ENCODE measurements at places on chromosomes 13 and 19.

- peak; percentile 15 for DNase-seq
These were observed 324 bp upstream of the FBXO17 start for GRCh38 chr19:38975861-38976271.

GRCh38 chr19:5182751-5183150 is 157.9 kb downstream of the PTPRS start:
- DNase-seq, result no peak

GRCh38 chr13:110600261-110600819 is 15.0 kb upstream of the NAXD start:
- DNase-seq, result no peak

DNA sequence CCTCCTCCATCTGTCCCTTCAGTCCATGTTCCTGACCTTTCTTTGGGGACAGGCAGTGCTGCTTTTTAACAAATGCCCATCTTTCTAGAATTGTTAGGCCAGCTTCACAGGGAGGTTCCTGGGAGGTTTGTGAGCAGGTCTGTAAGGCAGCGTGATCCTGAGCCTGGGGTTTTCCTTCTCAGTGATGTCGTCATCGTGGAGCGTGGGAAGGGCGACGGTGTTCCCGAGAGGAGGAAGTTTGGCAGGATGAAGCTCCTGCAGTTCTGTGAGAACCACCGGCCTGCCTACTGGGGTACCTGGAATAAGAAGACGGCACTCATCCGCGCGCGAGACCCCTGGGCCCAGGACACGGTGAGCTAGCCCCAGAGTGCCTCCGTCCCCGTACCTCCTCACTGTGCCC is 26.8 kb downstream of the CHAF1A start:
- DNase-seq, result no peak

GRCh38 chr19:7554565-7554964 is 19.0 kb downstream of the PNPLA6 start:
- DNase-seq, result no peak

GRCh38 chr19:45772130-45772840 is 3.2 kb upstream of the SIX5 start:
- no peak for DNase-seq

- DNase-seq, result no peak
These were observed 367 bp downstream of the MFSD12 start for GRCh38 chr19:3556978-3557460.

GRCh38 chr13:48630773-48631172 is 23.0 kb upstream of the CYSLTR2 start:
- DNase-seq, result no peak

DNA sequence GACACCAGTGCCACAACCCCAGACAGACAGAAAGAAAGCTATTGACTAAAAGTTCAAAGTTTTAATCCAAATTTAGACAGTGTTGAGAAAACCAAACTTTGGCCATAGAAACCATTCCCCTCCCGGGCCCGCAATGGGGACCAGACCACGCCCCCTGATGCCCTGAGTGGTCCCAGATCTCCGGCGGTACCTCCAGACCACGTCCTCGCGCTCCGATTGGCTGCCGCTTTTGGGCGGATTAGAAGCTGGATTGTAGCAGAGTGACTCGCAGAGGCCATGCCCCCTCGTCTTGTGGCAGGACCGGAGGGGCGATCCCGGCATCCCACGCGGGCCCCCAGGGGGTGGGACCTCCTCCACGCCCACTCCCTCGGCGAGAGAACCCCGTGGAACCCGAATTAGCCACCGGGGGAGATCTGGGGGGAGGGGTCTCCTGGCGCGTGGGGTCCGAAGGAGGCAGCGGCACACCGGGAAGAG is 797 bp upstream of the HSD17B14 start:
- DNase-seq, result peak; percentile 83

GRCh38 chr19:17817668-17818363 is 3.5 kb downstream of the INSL3 start:
- no peak for DNase-seq

- no peak for DNase-seq
These were observed at the start of gene GDF15 for GRCh38 chr19:18385675-18386542. GDF15 (plus strand) TSS chr19:18386158; CDS start chr19:18386190, 32 bp downstream.

GRCh38 chr19:793806-794205 is 3.4 kb upstream of the PTBP1 start:
- DNase-seq, result no peak

DNA sequence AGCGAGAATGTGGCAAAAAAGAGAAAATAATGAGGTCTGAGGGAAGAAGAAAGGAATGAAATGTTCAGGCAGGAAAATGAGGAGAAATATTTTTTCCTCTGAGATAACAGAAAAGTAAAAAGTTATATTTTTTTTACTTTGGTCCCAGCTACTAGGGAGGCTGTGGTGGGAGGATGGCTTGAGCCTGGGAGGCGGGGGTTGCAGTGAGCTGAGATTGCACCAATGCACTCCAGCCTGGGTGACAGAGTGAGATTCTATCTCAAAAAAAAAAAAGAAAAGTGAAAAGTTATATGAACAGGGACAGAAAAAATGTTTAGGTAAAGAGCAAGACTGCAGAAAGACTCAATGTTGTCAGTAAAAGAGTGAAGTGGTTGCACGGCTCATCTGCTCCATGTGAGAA is 603.7 kb upstream of the GPC6 start:
- DNase-seq, result no peak

GRCh38 chr13:51068501-51068900 is 42.6 kb downstream of the C13orf42 start:
- no peak for DNase-seq

GRCh38 chr13:109947006-109947405 is 160.6 kb upstream of the IRS2 start:
- no peak for DNase-seq

- DNase-seq, result no peak
These were observed 111.3 kb downstream of the SLC7A1 start for GRCh38 chr13:29484236-29484635.

- DNase-seq, result no peak
These were observed 370.3 kb upstream of the ATXN8OS start for GRCh38 chr13:69737129-69737935.

- no peak for DNase-seq
These were observed 540 bp upstream of the ZFP36 start for GRCh38 chr19:39405958-39406655.

DNA sequence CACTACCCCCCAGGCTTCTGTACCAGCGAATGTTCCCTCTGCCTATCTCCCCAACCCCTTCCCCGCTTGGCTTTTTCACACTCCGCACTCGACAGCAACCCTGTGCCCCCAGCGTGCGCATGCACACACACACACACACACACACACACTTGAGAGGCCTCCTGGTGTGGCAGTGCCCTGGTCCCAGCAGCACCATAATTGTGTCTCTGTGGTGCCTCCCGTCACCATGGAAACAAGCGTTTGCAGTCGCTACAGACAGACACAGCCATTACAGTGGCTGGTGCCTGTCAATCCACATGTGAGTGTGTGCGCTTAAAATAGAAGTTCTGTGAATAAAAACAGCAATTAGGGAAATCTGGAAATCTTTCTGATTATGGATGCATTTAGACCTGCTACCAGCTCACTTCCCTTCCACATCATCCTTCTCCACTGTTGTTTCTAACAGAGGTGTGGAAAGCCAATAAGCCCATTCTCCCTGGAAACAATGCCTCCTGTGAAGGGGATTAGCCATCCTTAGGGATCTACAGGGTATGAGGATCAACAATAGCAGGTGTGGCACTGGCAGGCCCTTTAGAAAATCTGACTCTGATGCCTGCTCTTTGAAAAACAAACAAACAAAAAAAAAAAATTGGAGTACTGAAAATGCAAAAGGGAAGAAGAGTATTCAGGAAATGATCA is 146.3 kb downstream of the DCLK1 start:
- no peak for DNase-seq

- DNase-seq, result no peak
These were observed 4.4 kb upstream of the TBXA2R start for GRCh38 chr19:3610745-3611717.

GRCh38 chr19:1807030-1807694 is 4.9 kb downstream of the ATP8B3 start:
- no peak for DNase-seq

GRCh38 chr13:30049692-30050091 is 199.3 kb upstream of the UBL3 start:
- no peak for DNase-seq

GRCh38 chr19:53055117-53055516 is 10.6 kb downstream of the ERVV-2 start:
- no peak for DNase-seq

DNA sequence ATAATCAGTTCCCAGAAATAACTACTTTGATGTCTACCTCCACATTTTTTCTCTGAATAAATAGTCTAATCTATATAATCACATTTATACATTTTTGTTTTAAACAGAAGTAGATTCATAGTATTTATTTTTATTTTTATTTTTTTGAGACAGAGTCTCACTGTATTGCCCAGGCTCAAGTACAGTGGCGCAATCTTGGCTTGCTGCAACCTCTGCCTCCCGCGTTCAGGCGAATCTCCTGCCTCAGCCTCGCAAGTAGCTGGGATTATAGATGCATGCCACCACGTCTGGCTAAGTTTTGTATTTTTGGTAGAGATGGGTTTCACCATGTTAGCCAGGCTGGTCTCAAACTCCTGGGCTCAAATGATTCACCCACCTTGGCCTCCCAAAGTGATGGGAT is 16.7 kb downstream of the TM9SF2 start:
- DNase-seq, result no peak

- no peak for DNase-seq
These were observed 21.8 kb downstream of the PROSER1 start for GRCh38 chr13:39016087-39016486.

DNA sequence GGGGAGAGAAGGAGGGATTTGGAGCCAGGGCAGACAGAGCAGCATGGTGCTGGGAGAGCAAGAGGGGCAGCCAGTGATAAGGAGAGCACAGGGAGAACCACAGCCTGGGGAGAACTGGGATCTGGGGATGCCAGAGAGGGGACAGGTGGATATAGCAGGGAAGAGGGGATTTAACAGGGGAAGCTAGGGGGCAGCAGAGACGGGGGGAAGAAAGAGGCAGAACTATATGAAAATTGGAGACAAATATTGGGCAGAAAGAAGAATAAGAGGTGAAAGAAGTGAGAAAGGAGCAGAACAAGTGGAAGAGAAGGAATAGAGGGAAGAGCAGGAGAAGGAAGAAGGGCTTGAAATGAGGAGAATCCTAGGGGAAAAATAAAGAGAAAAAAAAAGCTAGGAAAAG is 6.5 kb upstream of the ZNF528 start:
- DNase-seq, result no peak

- DNase-seq, result no peak
These were observed 1.5 kb downstream of the SCAF1 start for GRCh38 chr19:49643466-49643865.
